ENCODE measurements at places on chromosomes 2 and 18. TPM values are rescaled to one million over a fixed set of nuclear protein-coding genes. Genes with fewer than 3 reads are reported as not detected.
A peak's percentile ranks its signal among the peaks of the same experiment; 100 is the strongest.

DNA sequence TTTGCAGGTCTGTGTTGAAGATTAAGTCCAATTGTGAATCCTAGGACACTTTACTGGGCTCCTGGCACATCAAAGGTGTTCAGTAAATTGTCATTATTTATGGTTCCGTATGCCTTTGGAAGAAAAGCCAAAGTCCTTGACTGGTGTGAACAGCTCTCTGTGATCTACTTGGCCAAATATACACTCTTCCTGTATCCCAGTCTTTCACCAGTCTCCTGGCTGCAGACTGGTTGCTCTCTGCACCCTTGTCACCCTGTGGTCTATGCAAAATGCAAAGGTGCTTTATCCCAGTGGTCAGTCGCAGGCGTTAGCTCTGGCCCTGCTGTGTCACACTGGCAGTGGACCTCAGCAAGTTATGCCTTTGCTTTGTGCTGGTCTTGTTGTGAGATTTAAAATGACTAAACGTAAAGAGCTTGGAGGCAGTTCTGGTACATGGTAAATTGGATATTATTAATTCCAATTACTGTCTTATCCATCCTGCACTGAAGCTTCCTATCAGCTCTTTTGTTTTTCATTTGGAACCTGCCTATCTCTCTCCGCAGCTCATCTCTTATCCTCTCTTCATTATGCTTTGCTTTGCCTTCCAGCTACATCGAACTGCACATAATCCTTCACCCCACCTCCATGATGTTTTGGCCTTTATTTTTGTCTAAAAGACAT lies 83.1 kb downstream of the MYO1B start:
- DNase-seq = no peak

The DPP4 gene
- total RNA-seq = 1.2 TPM

DNA sequence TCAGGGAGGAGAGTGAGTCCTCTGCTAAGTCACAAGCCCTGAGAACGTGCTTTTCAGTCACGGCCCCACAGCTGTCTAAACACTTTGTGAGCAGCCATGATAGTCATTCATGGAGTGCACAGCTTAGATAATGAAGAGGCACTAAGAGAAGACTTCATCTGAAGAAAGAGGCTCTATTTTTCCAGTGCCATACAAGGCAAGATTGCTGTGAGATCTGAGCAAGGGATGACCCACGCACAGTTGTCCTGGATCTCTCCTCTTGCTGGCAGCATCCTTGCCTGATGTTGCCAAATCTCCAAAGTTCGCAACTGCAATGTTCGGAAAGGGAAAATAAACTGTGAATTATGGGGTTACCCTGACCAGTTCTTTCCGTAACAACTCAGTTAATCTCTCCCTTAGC lies 418.7 kb downstream of the MEIS1 start:
- DNase-seq = no peak

The GPR75 gene
- total RNA-seq = 1.3 TPM

GRCh38 chr2:114661971-114662939 lies 219.8 kb downstream of the DPP10 start:
- DNase-seq = no peak

DNA sequence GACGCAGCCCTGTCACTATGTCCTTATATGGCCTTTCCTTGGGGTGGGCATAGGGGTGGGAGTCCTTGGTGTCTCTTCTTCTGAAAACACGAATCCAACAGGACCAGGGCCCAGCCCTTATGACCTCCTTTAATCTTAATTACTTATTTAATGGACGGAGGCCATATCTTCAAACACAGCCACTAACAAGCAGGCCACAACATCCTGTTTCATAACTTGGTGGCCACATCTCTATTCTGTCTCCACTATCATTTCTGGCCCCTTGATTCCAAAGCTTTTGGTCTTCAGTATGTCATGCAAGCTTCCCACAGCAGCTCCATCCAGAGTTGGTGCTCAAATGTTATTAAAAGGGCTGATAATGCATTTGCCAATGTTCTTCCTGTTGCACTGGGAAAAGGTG lies 287.3 kb upstream of the SMIM21 start:
- no peak for DNase-seq

The ANKRD39 gene
- 37.9 TPM for total RNA-seq

GRCh38 chr18:35949090-35949489 lies 23.4 kb upstream of the RMP24 start:
- no peak for DNase-seq

DNA sequence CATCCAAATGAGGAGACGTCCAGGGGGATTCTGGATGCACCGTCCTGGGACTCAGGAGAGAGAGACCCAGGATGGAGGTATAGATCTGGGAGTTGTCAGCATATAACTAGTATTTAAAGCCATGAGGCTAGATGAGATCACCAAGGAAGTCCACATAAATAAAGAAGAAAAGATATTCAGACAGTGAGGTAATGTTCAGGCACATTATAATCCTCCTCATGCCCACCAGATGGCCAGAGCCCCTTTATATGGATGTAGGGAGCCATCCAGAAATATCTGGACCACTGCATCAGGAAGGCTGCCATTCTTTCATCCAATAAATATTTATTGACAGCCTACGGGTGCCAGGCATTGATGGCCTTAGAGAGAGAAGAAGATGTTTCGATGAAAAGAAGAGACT lies 21.2 kb upstream of the NCKAP5 start:
- DNase-seq = no peak

DNA sequence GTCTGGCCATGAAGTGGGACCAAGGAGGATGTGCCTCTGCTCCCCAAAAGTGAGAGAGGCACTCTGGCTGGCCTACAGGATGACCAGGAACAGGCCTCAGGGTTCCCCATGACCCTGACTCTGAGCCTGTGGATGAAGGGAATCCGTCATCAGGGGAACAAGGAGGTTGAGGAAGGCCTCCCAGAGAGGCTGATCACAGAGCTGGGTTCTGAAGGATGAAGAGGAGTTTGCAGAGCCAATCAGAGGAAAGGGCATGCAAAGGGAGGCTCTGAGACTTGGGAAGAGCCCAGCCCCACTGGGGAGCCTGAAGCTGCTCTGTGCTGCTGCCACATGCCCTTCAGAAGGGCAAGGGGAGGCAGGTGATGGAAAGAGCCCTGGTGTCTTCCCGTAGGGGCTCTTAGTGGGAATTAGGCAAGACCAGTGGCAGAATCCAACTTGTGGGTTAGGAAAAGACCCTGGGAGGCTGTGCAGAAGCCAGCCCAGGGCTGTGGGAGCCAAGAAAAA lies 141.3 kb upstream of the ID2 start:
- no peak for DNase-seq

GRCh38 chr2:54053830-54054229 lies 61.6 kb upstream of the ACYP2 start:
- no peak for DNase-seq

The ITGB6 gene
- 0.29 TPM for total RNA-seq

The PXDN gene
- 98.5 TPM for total RNA-seq

GRCh38 chr2:45585267-45585861 lies 25.7 kb downstream of the SRBD1 start:
- peak; percentile 44 for DNase-seq

The ACOXL gene
- not detected for total RNA-seq

The TP53I3 gene
- 64.3 TPM for total RNA-seq

The AQP12A gene
- not detected for total RNA-seq

- no peak for DNase-seq
Observed at GRCh38 chr18:25016666-25017065, 335.3 kb downstream of the ZNF521 start.

- no peak for DNase-seq
Observed at GRCh38 chr2:227411990-227412350, 24.2 kb upstream of the SCYGR1 start.

The G6PC2 gene
- total RNA-seq = not detected

DNA sequence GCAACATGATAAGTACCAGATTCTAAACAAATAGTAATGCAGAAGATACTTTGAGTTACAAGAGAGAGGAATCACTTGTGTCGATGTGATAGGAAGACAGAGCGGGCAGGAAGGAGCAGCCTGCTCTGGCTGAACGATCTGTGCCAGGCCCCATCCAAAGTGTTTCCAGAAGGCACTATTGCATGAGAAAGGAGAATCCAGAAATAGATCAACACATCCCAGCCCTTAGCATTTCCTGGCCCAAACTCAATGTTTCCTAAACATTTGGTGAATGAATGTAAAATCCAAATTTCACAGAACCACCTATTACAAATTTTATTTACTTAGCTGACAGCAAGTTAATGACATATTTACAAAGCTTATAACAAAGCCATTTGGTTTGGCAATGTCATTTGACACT lies 257.2 kb downstream of the TXNL1 start:
- DNase-seq = no peak

The UGT1A8 gene
- not detected for total RNA-seq

The GDF7 gene
- 0.10 TPM for total RNA-seq

DNA sequence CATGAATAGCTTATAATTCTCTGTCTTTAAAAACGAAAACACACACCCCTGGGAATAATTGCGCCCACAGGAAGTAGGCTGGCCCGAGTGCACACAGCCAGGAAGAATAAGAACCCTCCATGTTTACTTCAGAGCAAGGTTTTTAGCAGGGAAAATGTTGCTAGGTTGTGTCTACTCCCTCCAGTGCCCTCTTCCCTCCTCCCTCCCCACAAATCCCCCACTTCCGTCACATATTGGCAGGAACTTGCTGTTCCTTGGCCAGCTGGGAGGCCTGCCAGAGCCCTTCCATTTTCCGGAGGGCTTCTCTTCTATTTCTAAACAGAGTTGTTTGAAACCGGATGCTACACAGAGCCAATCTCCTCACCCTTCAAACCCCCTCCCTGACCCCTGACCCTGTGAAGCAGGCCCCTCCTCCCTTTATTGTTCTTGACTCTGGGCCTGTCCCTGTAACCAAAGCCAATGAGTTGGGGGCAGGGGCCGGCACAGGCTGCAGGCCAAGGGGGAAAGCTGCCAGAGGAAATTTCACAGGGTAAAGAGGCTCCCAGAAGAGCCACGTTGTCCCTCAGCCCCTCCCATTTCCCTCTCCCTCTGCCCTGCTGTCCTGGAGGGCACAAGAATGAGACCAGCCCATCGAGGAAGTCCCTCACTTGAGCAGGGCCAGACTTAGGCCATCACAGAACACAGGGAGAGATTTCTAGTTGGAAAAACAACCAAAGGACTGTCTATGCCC lies 49.8 kb upstream of the LGALSL start:
- peak; percentile 13 for DNase-seq

DNA sequence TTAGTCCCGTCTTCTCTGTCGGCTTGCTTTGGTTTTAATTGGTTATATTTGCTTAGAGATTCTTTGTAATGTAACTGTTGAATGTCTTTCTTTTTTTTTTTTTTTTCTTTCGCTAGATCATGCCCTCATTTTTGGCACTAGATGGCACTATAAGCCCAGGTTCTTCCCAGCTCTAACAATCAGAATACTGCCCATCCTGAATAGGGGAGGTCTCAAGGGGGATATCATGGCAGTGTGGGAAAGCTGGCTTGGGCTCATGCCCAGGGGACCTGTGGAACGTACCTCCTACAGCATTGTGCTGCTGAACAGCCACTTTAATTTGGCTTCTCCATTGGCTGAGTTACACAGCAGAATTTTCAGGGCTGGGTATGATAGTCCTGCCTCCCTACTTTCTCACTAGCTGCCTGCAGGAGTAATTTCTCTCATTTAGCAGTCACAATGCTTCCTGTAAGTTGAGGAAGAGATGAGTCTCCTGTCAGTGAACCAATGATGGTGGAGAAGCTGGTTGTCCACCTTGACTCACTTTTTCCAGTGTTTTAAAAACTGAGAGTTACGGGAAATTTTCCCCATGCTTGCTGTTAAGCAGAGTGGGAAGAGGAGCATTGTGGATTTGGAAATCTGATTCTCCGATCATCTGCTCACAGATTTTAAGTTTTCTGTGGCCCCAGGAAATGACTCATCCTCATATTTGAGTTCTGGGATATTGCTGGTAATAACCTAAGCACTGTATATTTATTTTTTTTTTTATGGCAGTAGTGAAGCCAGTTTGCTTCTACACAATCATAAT lies 47.2 kb downstream of the RAD51AP2 start:
- DNase-seq = peak; percentile 46

DNA sequence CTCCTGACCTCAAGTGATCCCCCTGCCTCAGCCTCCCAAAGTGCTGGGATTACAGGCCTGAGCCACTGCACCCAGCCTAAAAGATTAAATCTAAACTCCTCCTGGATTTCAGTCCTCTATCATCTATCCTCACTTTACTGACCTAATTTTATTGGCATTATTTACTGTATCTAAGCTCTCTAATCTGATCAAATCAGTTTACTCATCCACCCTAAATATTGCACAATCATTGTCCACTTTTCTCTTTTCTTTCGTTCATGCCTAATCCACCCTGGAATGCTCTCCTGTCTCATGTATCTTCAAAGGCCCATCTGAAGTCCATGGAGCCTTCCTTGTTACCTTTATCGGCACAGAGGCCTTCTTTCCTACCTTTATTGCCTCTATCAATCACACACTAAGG lies 31.6 kb upstream of the GPR155 start:
- no peak for DNase-seq

The WNT6 gene
- total RNA-seq = not detected

The NPPC gene
- total RNA-seq = 0.12 TPM

DNA sequence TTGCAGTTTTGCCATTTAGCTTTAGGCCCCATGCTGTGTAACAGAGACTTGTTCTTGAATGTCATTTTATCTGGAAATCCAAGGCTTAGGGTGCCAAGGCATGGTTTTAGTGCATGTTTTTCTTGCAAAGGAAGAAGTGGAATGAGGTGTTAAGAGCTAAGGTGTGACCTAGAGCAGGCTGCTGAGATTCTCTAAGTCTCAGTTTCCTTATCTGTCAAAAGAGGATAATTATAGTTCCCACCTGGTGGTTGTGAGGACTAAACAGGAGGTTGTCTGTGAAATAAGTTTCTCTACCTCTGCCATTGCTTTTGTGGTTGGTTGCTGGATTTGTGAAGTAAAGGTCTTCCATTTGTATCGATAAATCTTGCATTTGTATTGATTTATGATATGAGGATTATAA lies 82.0 kb downstream of the TANC1 start:
- DNase-seq = no peak

- DNase-seq = no peak
Observed at GRCh38 chr2:161384864-161385263, 31.2 kb upstream of the TBR1 start.

GRCh38 chr2:24049485-24050021 lies at the start of gene FKBP1B:
Gene FKBP1B, plus strand, starts transcription at chr2:24049741. Its CDS starts 109 bp downstream, at chr2:24049850.
- DNase-seq = peak; percentile 61

The ABCG8 gene
- total RNA-seq = not detected

GRCh38 chr18:43589611-43590151 lies 312.4 kb upstream of the SYT4 start:
- DNase-seq = no peak

DNA sequence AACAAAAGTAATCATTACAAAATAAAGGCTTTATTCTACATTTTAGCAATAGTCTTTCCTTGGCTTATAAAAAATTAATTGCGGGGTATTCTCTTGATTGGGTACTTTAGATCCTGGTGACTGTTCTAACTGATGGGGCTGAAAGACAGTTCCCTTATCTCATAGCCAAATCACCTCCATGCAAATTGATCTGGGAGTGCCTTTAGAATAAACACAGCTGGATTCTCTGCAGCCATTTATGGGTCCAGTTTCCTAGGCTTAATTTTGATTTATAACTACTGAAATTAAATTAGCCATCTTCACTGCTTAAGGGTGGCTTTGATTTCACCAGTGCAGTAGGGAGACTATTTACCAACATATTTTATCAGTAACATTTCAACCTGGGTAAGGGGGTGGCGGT lies 337.1 kb downstream of the NRXN1 start:
- DNase-seq = no peak

The UGT1A10 gene
- not detected for total RNA-seq
